ENCODE measurements at places on chromosomes 12 and 14. TPM values are rescaled to one million over a fixed set of nuclear protein-coding genes. Genes with fewer than 3 reads are reported as not detected.

KRT72 gene
- not detected for total RNA-seq

DNA sequence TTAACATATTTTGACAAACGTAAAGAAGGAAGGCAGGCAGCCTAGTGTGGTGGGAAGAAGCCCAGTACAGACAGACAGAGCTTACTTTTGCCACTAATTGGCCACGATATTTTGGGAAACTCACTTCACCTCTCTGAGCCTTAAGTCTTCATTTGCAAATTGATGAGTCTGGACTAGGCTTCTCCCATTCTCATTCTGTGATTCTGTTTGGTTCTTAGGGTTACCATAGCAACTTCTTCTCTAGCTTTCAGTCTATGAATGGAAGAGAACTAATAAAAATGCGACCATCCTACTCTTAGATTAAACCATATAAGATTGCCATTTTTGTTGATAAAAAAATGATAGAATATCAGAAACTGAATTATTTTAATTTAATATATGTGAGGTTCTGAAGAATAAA is 210.5 kb downstream of the SNAPC1 start:
- no peaks in the 10 kb centered on the region for H3K36me3 ChIP-seq
- no peak for DNase-seq
- no peak overlapping the region for H3K27ac ChIP-seq

GRCh38 chr12:9039397-9039977 is 50.1 kb downstream of the KLRG1 start:
- no peaks in the 10 kb centered on the region for H3K4me1 ChIP-seq
- no peak overlapping the region for H3K27ac ChIP-seq
- no peak for DNase-seq
- no peaks in the 10 kb centered on the region for H3K27me3 ChIP-seq

- no peaks in the 10 kb centered on the region for H3K36me3 ChIP-seq
- no peak for DNase-seq
- H3K4me1 ChIP-seq = no peaks in the 10 kb centered on the region
- H3K27ac ChIP-seq = no peak overlapping the region
- no peaks in the 10 kb centered on the region for H3K27me3 ChIP-seq
Observed at GRCh38 chr12:120866108-120866507, 38.0 kb downstream of the SPPL3 start.

MSRB3 gene
- 2.5 TPM for total RNA-seq

GRCh38 chr14:24681056-24681455 is 47.1 kb upstream of the GZMB start:
- H3K4me1 ChIP-seq = no peaks in the 10 kb centered on the region
- no peak for DNase-seq
- H3K27me3 ChIP-seq = no peaks in the 10 kb centered on the region
- H3K27ac ChIP-seq = no peak overlapping the region

WBP11 gene
- 14.9 TPM for total RNA-seq

- no peak overlapping the region for H3K4me3 ChIP-seq
- DNase-seq = no peak
- no peaks in the 10 kb centered on the region for H3K36me3 ChIP-seq
- no peaks in the 10 kb centered on the region for H3K27me3 ChIP-seq
Observed at GRCh38 chr12:101824831-101825230, 5.9 kb downstream of the GNPTAB start.

GRCh38 chr12:109927622-109928021 is 27.5 kb downstream of the TCHP start:
- no peak overlapping the region for H3K4me3 ChIP-seq
- no peaks in the 10 kb centered on the region for H3K27me3 ChIP-seq
- peaks cover 25% of the 10 kb centered on the region for H3K36me3 ChIP-seq
- no peak for DNase-seq
- H3K4me1 ChIP-seq = no peaks in the 10 kb centered on the region
- H3K27ac ChIP-seq = no peak overlapping the region

IFI27L2 gene
- total RNA-seq = 4.1 TPM
